Activated CD4-positive, alpha-beta T cell treated with anti-CD3 and anti-CD28 coated beads, Interleukin-2, Interleukin-6, amounts not matched to agents 100 ng/mL and 50 ng/mL, durations not matched to agents 16 hours and 8 hours (primary cell): ENCODE measurements at places on chromosomes 16 and 17.

DNA sequence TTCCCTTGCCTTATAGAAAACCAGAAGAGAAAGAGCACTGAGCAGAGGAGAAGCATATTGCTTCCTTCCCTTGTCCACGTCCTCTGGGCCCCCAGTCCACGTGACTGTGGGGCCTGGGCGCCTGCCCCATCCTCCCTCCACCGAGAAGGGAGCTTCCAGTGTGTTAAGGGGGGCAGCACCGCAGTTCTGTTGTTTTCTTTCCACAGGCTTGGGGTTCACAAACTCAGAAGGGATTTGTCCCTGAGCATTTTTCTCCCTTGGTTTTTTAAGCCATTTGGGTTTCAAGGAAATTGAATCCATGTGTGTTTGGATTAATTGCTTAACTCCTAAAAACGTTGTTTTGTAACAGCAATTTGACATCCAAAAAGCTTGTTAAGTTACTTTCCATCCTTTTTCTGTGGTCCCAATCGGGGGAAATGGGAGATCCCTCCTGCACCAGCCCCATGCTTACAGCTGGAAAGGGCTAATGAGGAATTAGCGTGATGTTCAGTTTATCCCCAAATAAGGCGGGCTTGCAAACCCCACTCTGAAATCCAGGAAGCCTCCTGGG is 347.5 kb upstream of the TNRC6C start:
- no peak for DNase-seq

- no peak for DNase-seq
Observed at GRCh38 chr17:63817736-63818385, 9.4 kb upstream of the PSMC5 start.

- no peak for DNase-seq
Observed at GRCh38 chr17:63827801-63828221, 348 bp upstream of the FTSJ3 start.

DNA sequence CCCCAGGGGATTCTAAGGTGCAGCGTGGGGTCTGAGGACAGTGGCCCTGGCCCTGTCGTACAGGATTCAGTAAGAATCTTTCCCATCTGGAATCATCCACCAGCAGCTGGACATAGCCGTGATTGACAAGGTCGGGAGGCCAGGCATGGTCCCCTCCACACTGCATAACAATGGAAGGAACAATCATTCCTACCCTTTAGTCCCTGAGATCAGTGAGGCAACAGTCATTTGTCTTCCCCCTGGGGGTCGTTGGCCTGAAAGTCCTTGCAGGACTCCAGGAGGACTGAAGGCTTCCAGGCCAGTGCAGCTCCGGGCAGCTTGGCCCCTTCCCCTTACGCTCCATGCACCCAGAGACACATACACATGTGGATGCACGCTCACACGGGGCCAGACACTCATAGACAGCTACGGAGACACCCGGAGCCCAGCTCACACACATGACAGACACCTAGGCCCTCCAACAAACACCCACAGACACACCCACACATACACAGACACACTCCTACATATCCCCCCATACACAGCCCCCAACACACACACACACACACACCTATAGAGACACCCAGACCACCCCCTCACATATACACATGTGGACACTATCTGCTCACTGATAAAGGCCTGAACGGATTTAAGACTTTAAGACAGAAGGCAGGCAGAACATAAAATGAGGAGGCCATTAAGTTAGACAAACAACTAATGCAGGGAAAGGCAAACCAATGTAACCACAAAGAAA is 42.9 kb downstream of the LITAF start:
- DNase-seq = no peak

DNA sequence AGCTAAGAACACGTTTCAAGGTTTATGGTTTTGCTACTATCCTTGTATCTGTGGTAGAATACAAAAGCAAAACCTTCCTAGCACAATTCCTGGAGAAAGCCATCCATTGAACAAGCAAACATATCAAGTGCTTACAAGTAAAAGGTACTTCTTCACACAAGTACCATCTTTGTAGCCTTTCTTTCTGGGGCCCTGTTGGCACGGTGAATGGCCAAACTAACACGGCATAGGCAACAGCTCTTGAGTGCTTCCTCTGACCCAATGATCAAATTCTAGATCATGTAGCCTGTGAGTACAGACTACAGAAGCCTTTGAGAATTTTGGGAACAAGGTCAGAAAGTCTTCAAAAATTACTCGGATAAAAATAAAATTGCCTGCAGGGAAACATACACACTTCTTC is 57.9 kb downstream of the ANKFY1 start:
- DNase-seq = no peak

DNA sequence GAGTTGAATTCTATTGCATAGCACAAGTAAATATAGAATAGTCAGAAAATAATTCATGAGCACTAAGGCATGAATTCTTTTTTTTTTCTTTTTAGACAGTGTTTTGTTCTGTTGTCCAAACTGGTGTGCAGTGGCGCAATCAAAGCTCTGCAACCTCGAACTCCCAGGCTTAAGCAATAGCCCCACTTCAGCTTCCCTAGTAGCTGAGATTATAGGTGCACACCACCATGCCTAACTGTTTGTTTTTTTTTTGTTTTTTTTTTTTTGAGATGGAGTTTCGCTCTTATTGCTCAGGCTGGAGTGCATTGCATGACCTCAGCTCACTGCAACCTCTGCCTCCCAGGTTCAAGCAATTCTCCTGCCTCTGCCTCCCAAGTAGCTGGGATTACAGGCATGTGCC is 16.6 kb downstream of the TUBD1 start:
- no peak for DNase-seq

GRCh38 chr16:84379709-84380362 is 11.5 kb downstream of the ATP2C2 start:
- DNase-seq = no peak

DNA sequence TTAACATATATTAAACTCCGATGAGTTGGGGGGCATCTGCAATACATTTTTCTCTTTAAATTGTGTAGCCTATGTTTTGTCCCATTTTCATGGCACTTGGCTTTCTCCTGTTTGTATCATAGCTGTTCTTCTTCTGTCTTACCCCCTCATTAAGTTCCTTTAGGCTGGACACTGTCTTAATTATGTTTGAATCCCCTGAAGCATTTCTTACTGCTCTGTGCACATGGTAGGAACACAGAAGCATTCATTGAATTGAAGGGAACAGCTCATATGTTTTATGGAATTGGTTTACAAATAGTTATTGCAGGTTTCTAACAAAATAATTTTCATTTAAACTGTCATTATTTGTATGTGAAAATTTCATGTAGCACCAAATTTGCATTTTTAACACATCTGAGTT is 176.8 kb downstream of the TANC2 start:
- DNase-seq = no peak

DNA sequence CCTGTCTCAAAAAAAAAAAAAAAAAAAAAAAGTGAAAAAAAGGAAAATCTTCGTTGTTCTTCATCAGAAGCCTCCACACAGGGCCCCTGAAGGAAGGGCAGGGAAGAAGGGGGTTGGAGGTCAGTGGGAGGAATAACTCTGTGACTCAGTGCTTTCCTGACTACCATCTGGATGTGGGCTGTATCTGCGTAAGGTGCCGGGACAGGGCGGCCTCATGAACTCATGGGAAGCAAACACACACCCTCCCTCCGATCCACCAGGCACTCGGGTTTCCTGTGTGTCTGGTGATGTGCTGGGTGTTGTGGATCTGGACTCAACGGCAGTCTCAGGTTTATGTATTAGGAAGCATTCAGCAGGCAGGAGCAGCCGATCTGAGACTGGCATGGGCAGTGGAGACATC is 691.6 kb downstream of the WWOX start:
- DNase-seq = peak; percentile 27

DNA sequence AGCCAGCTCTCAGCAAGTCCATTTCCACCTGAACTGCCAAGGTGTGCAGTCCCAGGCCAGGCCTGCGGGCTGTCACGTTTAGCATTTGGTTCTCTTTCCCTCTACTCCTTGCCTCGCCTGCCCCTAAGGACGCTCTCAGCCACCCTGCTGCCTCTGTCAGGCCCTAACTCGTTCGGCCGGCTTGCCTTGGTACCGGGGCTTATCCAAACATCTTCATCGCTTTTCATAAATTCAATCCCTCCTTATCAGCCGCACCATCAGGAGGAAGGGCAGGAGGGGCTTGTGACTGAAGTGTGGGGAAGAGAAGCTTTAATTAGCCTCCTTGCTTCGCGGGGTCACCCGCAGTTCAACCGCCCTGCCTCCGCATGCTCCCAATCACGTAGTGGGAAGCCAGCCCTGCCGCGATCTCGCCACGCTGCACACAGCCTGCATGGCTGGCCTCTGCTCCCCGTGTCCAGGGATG is 231.1 kb downstream of the SOX9 start:
- DNase-seq = no peak

DNA sequence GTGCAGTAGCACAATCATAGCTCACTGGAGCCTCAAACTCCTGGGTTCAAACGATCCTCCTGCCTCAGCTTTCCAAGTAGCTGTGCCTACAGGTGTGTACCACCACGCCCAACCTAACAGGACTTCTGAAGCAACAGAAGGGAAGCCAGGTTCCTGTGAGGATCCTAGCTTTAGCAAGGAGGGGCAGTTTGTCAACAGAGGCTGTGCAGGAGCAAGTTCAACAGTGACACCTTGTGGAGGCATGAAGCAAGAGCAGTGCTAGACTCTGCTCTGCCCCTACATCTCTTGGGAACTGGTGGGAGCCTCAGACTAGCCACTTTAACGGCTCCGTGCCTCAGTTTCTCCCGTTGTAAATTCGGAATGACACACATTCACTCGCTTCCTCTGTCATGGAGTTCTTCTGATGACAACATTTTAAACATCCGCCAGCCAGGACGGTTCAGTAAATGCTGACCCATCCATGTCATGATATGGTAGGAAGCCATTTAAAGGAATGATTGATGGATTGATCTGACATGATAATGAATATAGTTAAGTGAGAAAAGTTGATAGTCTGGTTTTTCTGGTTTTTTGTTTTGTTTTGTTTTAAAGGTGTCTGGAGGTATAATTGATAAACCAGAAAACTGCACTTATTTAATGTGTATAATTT is 218.7 kb downstream of the MRTFB start:
- DNase-seq = peak; percentile 53

DNA sequence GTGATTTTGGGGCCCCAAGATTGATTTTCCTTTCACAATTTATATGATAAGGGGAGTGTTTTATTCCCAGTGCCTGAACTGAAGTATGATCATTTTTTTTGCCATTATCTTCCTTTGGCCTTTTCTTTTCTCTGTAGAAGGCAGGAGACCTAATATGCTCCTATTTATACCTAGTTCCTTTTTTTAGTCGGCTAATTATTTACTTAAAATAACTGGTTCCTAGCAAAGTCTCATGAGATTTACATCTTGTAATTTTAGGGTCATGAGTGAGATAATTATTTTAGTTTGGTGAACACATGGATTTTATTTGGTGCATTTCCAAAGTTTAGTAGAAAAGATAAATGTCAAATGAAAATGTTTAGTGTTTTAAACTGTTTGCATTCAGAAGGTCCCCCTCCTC is 24.8 kb downstream of the SEC14L1 start:
- no peak for DNase-seq

GRCh38 chr17:63694229-63694949 is 5.5 kb downstream of the LIMD2 start:
- DNase-seq = peak; percentile 24

GRCh38 chr16:35751191-35751941 is 2292.0 kb downstream of the TP53TG3F start:
- DNase-seq = no peak

DNA sequence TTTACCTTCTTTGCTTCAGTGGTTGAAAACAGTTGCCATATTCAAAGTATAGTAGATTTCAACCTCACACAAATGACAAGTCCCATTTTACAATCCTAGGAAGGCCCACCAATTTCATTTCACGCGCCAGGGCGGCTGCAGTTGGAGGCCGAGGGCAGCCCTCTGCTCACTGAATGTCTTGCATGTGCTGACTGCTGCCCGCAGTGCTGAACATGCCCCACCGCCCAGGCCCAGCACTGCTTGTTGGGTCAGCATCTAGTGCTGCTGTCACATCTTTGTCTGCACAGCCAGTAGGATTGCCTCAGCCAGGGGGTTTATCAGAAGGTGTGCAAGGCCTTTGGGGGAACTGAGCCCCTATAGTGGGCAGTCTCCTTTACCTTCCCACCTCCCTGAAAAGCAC is 11.5 kb downstream of the SMCR8 start:
- DNase-seq = no peak
